CD14-positive monocyte (primary cell): ENCODE measurements at places on chromosomes 5 and 9. TPM values are rescaled to one million over a fixed set of nuclear protein-coding genes. Genes with fewer than 3 reads are reported as not detected.

DNA sequence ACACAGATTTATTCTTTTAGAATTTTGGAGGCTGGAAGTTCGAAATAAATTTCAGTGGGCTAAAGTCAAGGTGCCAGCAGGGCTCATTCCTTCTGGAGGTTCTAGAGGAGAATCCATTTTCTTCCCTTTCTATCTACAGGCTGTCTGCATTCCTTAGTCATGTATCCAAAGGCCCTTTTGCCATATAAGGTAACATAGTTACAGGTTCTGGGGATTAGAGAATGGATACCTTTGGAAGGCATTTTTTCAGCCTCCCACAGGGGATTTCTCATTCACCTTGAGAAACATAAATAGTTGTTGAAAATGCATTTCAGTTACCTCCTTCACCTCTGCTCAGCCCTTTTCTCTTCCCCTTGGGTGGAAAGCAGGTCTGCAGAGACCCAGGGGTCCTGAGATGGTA is 280.0 kb upstream of the MAP3K1 start:
- no peaks in the 10 kb centered on the region for H3K36me3 ChIP-seq
- H3K4me1 ChIP-seq, result peaks cover 9% of the 10 kb centered on the region
- no peak overlapping the region for H3K4me3 ChIP-seq
- no peak overlapping the region for H3K27ac ChIP-seq
- H3K27me3 ChIP-seq, result no peaks in the 10 kb centered on the region

DNA sequence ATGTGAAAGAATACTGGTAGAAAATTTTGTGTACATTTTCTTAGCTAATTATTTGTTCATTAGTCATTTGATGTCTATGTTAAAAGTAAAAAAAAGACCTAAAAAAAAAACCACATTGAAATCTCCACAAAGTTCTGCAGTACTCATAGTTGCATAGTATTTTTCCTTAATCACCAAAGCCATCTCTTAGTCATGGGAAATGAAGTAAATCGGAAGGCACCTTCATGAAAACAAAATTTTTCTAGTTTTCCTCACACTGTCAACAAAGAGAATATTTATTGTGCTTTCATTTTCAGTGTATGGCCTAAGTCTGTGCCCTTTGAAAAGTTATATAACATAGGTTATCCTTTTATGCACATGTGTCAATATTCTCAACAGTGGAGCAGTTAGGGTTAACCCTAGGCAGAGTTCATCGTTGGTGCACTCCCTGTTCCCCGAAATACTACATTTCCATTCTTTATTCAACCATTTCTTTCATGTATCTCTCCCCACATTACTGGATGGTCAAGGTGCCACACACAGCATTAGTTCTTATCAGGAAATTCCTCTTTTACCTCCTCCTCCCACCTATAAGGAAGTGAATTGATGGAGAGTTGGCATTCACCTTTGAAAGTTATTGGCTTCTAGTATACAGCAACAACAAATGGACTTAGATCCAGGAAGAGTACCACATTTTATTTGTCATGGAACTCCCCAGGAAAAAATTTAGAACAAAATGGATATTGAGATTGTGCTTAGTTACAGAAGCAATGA is 93.1 kb downstream of the NUDT12 start:
- H3K4me1 ChIP-seq, result peaks cover 12% of the 10 kb centered on the region
- no peaks in the 10 kb centered on the region for H3K36me3 ChIP-seq
- H3K27me3 ChIP-seq, result no peaks in the 10 kb centered on the region
- DNase-seq, result no peak

GRCh38 chr9:124335320-124335707 is 77.6 kb downstream of the NEK6 start:
- H3K4me1 ChIP-seq, result no peaks in the 10 kb centered on the region
- H3K36me3 ChIP-seq, result peaks cover 91% of the 10 kb centered on the region
- no peak overlapping the region for H3K4me3 ChIP-seq
- DNase-seq, result no peak
- H3K27me3 ChIP-seq, result no peaks in the 10 kb centered on the region

DNA sequence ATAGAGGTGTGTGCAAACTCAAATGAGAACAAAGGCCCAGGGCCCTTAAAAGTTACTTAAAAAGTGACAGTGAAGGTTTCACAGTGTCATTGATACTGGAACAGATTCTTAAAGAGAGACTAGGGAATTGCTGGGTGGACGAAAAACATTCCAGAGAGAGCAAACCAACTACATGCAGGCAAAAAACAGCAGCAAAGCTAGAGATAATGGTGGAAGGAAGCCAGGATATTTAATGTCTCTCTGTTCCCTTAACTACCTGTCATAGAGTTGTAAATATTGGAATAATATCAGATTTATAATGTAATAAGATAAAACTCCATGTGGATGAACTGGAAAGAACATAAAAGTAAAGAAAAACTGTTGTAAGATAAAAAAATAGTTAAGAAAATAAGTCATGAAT is 508.6 kb downstream of the TAF11L14 start:
- no peak overlapping the region for H3K4me3 ChIP-seq
- H3K27me3 ChIP-seq, result no peaks in the 10 kb centered on the region
- DNase-seq, result no peak
- no peaks in the 10 kb centered on the region for H3K4me1 ChIP-seq

- H3K36me3 ChIP-seq, result no peaks in the 10 kb centered on the region
- H3K4me1 ChIP-seq, result peaks cover 17% of the 10 kb centered on the region
- no peak for DNase-seq
- H3K27me3 ChIP-seq, result peaks cover 60% of the 10 kb centered on the region
- no peak overlapping the region for H3K27ac ChIP-seq
Observed at GRCh38 chr5:37841203-37841602, 1.4 kb upstream of the GDNF start.

DNA sequence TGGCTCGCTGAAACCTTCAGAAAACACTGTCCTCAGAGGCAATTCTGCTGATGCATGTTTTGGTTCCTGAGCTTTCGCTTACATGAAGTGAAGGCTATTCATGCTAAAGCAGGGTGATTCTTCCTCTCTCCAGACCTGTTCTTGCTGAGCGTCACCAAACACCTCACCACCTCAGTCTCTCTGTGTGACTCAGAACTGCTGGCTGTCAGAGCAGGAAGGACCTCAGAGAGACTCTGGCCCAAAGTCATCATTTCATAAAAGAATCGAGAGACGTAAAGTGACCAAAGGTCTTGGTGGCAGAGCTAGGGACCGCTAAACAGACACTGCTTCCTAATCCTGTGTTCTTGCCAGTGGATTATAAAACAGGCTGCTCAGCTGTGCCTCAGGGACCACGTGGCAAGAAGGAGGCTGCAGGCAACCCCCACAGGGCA is 73.8 kb downstream of the LHFPL2 start:
- peaks cover 15% of the 10 kb centered on the region for H3K4me1 ChIP-seq
- H3K27ac ChIP-seq, result no peak overlapping the region
- no peak for DNase-seq
- H3K36me3 ChIP-seq, result no peaks in the 10 kb centered on the region
- no peak overlapping the region for H3K4me3 ChIP-seq
- no peaks in the 10 kb centered on the region for H3K27me3 ChIP-seq

DNA sequence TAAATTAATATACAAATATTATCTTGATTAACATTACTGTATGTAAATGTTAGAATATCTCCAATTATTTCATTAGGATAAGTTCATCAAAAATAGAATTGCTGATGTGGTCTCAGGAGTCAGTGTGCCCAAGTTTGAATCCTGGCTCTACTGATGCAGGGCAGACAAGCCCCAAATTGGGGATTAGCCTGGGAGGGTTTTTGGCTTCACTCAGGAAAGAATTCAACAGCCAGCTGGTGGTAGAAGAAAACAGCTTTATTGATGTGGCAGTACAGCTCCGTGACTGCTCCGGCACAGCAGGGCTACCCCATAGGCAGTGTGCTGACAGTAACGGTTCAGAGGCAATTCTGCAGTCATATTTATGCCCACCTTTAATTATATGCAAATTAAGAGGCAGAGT is 32.5 kb downstream of the COL27A1 start:
- H3K27me3 ChIP-seq, result no peaks in the 10 kb centered on the region
- no peak overlapping the region for H3K27ac ChIP-seq
- H3K4me1 ChIP-seq, result no peaks in the 10 kb centered on the region
- DNase-seq, result no peak
- H3K36me3 ChIP-seq, result no peaks in the 10 kb centered on the region

DNA sequence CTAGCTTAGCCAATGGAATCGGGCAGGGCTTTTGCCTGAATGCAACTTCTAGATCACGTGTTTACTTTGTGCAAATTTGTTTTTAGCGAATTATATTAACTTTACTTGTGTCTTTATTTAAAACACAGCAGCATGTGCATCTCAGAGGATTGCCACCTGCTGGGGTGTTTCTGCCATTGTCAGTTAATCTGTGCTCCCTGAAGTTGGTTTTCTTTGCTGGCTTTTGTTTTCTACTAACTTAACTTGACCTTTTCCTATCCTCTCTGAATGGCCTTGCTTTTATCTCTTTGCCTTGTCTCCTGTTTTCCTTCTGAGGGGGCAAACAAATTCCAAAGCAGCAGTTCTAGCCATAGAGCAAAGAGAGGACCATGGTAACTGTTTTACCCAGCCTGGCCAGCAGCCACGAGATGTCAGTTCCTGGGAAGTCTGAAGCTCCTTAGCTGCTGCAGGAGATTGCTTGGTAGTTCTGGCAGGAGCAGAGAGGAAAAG is 67.6 kb downstream of the ARHGEF28 start:
- H3K4me1 ChIP-seq, result no peaks in the 10 kb centered on the region
- no peak overlapping the region for H3K4me3 ChIP-seq
- DNase-seq, result no peak
- no peaks in the 10 kb centered on the region for H3K27me3 ChIP-seq
- no peaks in the 10 kb centered on the region for H3K36me3 ChIP-seq

GRCh38 chr5:62494772-62495171 is 82.2 kb downstream of the IPO11 start:
- peaks cover 26% of the 10 kb centered on the region for H3K36me3 ChIP-seq
- no peak for DNase-seq
- H3K4me3 ChIP-seq, result no peak overlapping the region
- H3K4me1 ChIP-seq, result no peaks in the 10 kb centered on the region

DNA sequence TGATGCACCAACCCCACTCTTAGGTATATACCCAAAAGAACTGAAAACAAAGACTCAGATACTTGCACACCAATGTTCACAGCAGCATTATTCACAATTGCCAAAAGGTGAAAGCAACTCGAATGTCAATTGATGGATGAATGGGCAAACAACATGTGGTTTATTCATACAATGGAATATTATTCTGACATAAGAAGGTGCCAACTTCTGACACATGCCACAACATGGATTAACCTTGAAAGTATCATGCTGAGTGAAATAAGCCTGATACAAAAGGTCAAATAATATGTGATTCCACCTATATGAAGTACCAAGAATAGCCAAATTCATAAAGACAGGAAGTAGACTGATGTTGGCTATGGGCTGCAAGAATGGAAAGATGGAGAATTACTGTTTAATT is 35.0 kb downstream of the CTNND2 start:
- no peaks in the 10 kb centered on the region for H3K4me1 ChIP-seq
- H3K4me3 ChIP-seq, result no peak overlapping the region
- H3K27ac ChIP-seq, result no peak overlapping the region
- DNase-seq, result no peak

GRCh38 chr5:90940227-90940995 is 381.8 kb downstream of the ADGRV1 start:
- no peak overlapping the region for H3K27ac ChIP-seq
- no peaks in the 10 kb centered on the region for H3K27me3 ChIP-seq
- H3K4me3 ChIP-seq, result no peak overlapping the region
- H3K36me3 ChIP-seq, result no peaks in the 10 kb centered on the region
- no peaks in the 10 kb centered on the region for H3K4me1 ChIP-seq

Gene DRD1
- not detected for polyA plus RNA-seq

Gene RC3H2
- polyA plus RNA-seq, result 11.8 TPM

Gene IFNK
- not detected for polyA plus RNA-seq

Gene OSMR
- polyA plus RNA-seq, result not detected in 2 replicates

Gene MEIKIN
- polyA plus RNA-seq, result 1.6 TPM

Gene HMCN2
- polyA plus RNA-seq, result not detected in 2 replicates

Gene ZBTB26
- polyA plus RNA-seq, result 1.8 and 5.1 TPM in 2 replicates

Gene DMRT3
- polyA plus RNA-seq, result not detected

Gene FCN2
- not detected for polyA plus RNA-seq
